ENCODE measurements at places on chromosomes 3 and 15. TPM values are rescaled to one million over a fixed set of nuclear protein-coding genes. Genes with fewer than 3 reads are reported as not detected.

The SLC22A14 gene
- not detected for total RNA-seq

The HRG gene
- total RNA-seq = not detected

The FAM98B gene
- total RNA-seq = 60.9 TPM

The ZNF639 gene
- 44.5 TPM for total RNA-seq

The NMD3 gene
- total RNA-seq = 66.6 TPM

The C2CD4A gene
- 0.09 TPM for total RNA-seq

The DISP2 gene
- 1.1 TPM for total RNA-seq

The TIMP4 gene
- total RNA-seq = not detected

The GMPS gene
- 113 TPM for total RNA-seq

The ABI3BP gene
- not detected for total RNA-seq

The HTR3E gene
- not detected for total RNA-seq

The SKOR1 gene
- total RNA-seq = 0.15 TPM

DNA sequence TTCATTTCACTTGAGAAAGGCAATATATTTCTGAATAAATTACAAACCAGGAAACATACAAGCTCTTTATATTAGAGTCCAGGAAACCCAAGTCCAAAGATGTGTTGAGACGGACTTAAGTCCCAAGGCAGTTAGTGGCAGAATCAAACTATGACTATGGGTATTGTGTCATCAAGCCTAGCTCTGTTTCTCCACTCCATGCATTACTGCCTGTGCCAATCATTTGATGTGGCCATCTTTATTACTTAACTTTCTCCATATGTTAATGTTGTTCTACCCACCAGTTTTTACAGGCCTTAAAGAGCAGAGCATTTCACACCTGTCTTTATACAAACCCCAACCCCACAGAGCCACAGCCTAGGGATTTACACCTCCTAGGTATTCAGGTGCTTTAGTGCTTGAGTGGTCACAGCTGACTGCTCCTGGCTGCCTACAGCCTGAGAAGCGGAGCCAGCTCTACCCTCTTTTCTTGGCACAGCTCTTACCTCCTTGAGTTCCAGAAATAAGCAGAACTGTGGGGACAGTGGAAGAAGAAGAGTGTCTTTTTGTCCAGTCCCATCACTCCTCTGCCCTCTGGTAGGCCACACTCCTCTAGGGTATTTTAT, 92.1 kb downstream of the DTWD1 start:
- no peak overlapping the region for H3K4me3 ChIP-seq
- no peak overlapping the region for H3K27ac ChIP-seq
- DNase-seq = no peak
- no peaks in the 10 kb centered on the region for H3K36me3 ChIP-seq
- H3K4me1 ChIP-seq = no peaks in the 10 kb centered on the region
- H3K27me3 ChIP-seq = no peaks in the 10 kb centered on the region

GRCh38 chr3:151107701-151108100, 22.2 kb downstream of the MED12L start:
- H3K4me3 ChIP-seq = no peak overlapping the region
- H3K27ac ChIP-seq = no peak overlapping the region
- DNase-seq = no peak
- H3K27me3 ChIP-seq = no peaks in the 10 kb centered on the region
- H3K36me3 ChIP-seq = no peaks in the 10 kb centered on the region

DNA sequence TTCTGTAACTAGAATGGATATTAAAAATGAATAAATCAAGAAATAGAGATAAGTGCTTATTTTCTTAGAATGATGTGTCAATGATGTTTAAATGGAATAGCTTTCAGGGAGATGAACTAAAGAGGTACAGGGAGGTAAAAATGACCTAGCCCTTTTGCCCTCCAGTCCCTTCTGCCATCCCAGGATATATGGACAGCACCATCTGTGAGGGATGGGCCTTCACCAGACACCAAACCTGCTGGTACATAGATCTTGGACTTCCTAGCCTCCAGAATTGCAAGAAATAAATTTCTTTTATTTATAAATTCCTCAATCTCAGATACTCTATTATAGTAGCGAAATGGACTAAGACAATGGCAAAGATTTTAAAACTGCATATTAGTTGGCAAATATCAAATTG, 352.0 kb upstream of the THBS1 start:
- H3K27ac ChIP-seq = no peak overlapping the region
- H3K4me3 ChIP-seq = no peak overlapping the region
- H3K36me3 ChIP-seq = no peaks in the 10 kb centered on the region
- DNase-seq = no peak

- no peaks in the 10 kb centered on the region for H3K36me3 ChIP-seq
- H3K4me1 ChIP-seq = no peaks in the 10 kb centered on the region
- H3K27ac ChIP-seq = no peak overlapping the region
- no peak for DNase-seq
- no peak overlapping the region for H3K4me3 ChIP-seq
- H3K27me3 ChIP-seq = no peaks in the 10 kb centered on the region
Measured at GRCh38 chr15:32919749-32920414, 202.1 kb downstream of the GREM1 start.

- no peaks in the 10 kb centered on the region for H3K4me1 ChIP-seq
- no peak for DNase-seq
- H3K27ac ChIP-seq = no peak overlapping the region
- no peaks in the 10 kb centered on the region for H3K27me3 ChIP-seq
- no peaks in the 10 kb centered on the region for H3K36me3 ChIP-seq
- H3K4me3 ChIP-seq = no peak overlapping the region
Measured at GRCh38 chr15:71316911-71317310, 201.6 kb downstream of the THSD4 start.

- no peaks in the 10 kb centered on the region for H3K4me1 ChIP-seq
- H3K27ac ChIP-seq = no peak overlapping the region
- no peak overlapping the region for H3K4me3 ChIP-seq
- H3K36me3 ChIP-seq = no peaks in the 10 kb centered on the region
- DNase-seq = no peak
Measured at GRCh38 chr3:160296591-160296990, 71.4 kb downstream of the C3orf80 start.

DNA sequence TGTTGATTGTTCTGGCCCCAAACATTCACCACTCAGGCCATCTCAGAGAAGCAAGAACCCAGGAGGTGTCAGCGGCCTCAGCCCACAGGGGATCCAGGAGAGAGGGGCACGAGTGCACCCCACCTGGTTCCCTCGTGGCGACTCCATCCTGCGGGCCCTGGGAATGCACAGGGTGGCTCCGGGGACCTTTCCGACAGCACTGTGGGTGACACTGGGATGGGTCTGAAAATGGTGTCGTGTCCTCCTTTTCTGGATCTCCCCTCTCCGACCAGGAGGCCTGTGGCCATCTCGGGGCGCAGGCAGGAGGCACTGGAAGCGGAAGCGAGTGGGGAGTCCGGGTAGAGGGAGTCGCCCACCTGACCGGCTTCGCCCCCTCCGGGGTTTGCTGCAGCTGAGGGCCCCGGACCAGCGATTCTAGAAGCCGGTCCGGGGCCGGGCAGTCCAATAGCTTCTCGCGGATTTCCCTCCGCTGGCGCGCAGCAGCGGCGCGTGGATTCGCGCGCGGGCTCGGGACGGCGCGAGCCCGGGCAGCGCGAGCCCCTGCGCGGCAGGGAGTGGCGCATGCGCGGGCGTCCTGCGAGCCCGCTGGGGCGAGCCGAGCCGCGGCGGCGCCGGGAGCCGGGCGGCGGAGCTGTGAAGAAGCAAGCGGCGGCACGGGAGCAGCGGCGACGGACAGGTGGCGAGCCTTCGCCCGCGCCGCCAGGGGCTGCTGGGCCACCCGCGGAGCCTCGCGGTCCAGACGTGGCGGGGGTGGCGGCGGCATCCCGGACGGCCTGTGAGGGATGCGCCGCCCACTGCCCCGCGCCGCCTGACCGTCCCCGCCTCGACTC, at the start of gene DOCK3:
Gene DOCK3 (plus strand): TSS at position 579 of the 830 bp plus-strand sequence. CDS start 337 bp downstream, outside the sequence.
- H3K36me3 ChIP-seq = no peaks in the 10 kb centered on the region
- peak; percentile 54 for DNase-seq
- peaks cover 23% of the 10 kb centered on the region for H3K27me3 ChIP-seq
- peak within 1 kb of the TSS; percentile 58 for H3K4me3 ChIP-seq
- H3K27ac ChIP-seq = no peak within 1 kb of the TSS

GRCh38 chr3:160968761-160969160, 136.4 kb downstream of the B3GALNT1 start:
- no peak for DNase-seq
- no peaks in the 10 kb centered on the region for H3K4me1 ChIP-seq
- no peak overlapping the region for H3K4me3 ChIP-seq

- H3K27ac ChIP-seq = no peak overlapping the region
- H3K4me1 ChIP-seq = no peaks in the 10 kb centered on the region
- no peak for DNase-seq
- no peak overlapping the region for H3K4me3 ChIP-seq
- no peaks in the 10 kb centered on the region for H3K27me3 ChIP-seq
- H3K36me3 ChIP-seq = no peaks in the 10 kb centered on the region
Measured at GRCh38 chr3:29240248-29240647, 40.6 kb upstream of the RBMS3 start.

DNA sequence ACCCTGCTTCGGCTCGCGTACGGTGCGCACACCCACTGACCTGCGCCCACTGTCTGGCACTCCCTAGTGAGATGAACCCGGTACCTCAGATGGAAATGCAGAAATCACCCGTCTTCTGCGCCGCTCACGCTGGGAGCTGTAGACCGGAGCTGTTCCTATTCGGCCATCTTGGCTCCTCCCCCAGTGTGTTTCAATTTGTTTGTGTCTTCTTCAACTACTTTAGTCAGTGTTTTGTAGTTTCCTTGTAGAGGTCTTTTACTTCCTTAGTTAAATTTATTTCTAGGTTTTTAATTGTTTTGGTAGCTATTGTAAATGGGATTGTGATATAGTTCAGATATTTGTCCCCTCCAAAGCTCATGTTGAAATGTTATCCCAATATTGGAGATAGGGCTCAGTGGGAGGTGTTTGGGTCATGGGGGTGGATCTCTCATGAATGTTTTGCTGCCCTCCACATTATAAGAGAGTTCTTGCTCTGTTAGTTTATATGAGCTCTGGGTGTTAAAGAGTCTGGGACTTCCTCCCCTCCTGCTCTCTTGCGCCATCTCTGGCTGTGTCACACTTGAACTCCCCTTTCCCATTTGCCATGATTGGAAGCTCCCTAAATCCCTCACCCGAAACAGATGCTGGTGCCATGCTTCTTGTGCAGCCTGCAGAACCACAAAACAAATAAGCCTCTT, 304.4 kb downstream of the DOCK3 start:
- H3K36me3 ChIP-seq = no peaks in the 10 kb centered on the region
- H3K4me1 ChIP-seq = no peaks in the 10 kb centered on the region
- H3K27ac ChIP-seq = no peak overlapping the region
- H3K27me3 ChIP-seq = no peaks in the 10 kb centered on the region

GRCh38 chr3:23952646-23953045, 7.6 kb downstream of the NR1D2 start:
- H3K4me1 ChIP-seq = peaks cover 32% of the 10 kb centered on the region
- no peaks in the 10 kb centered on the region for H3K36me3 ChIP-seq
- H3K4me3 ChIP-seq = no peak overlapping the region
- no peak overlapping the region for H3K27ac ChIP-seq

- no peak for DNase-seq
- no peak overlapping the region for H3K4me3 ChIP-seq
- H3K4me1 ChIP-seq = no peaks in the 10 kb centered on the region
- H3K27ac ChIP-seq = no peak overlapping the region
Measured at GRCh38 chr3:196016485-196016884, 65.4 kb downstream of the TFRC start.

All from CD8-positive, alpha-beta memory T cell (primary cell).